ENCODE measurements at places on chromosomes 5 and 9.

- no peak for DNase-seq
These were observed 334.0 kb upstream of the DMAC1 start for GRCh38 chr9:8133606-8134005.

GRCh38 chr9:100641166-100641565 is 63.3 kb downstream of the CAVIN4 start:
- DNase-seq: no peak

DNA sequence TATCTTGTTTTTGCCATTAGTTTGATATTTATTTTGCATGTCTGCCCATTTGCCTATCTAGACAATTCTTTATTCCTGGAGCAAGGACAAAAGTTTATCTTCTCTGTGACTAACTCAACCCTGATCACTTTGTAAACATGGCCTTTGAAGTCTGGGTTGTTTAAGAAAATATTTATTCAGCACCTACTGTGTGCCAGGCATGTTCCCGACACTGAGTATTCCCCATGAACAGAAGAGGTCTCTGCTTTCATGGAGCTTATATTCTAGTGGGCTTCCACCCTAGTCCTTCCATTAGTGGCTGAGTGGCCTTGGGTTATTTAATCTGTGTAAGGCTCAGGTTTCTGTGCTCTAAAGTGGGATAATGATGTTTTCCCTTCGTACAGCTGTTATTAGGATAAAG is 49.7 kb downstream of the SEMA6A start:
- no peak for DNase-seq

DNA sequence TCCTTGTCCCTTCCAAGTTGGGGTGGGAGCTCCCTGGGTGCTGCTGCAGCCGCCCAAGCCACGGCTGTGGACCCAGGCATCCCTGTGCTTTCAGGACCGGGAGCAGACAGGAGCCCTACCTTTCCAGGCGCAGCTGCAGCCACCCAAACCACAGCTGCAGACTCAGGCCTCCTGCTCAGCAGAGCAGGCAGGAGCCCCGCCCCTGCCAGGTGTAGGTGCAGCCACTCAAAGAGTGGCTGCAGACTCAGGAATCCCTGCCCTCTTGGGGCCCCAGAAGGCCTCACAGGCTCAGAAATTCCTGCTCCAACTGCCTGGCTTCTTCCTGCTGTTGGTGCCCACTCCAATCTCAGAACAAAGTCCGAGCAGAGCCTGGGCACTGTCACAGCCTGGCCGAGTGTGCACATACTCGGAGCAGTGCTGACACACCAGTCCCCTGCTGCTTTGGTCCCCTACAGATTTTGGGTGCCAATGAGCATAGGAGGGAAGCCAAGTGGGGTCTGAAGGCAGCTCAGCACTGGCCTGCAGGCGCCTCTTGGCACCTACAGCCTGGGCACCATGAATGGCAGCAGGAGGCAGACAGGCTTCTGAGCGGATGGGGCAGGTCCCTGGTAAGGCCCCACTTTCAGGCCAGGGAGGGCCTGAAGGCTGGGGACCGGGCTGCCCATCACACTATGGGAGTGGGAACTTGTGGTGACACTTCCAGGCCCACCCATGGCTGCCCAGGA is 6.0 kb upstream of the TESK1 start:
- no peak for DNase-seq

Measured in stimulated activated CD4-positive, alpha-beta T cell treated with anti-CD3 and anti-CD28 coated beads, Interleukin-1b, Interleukin-23, amount 100 ng/mL, for 48 hours (primary cell).